Midbrain (tissue), 1 donor: ENCODE measurements at places on chromosomes 6 and 20.

DNA sequence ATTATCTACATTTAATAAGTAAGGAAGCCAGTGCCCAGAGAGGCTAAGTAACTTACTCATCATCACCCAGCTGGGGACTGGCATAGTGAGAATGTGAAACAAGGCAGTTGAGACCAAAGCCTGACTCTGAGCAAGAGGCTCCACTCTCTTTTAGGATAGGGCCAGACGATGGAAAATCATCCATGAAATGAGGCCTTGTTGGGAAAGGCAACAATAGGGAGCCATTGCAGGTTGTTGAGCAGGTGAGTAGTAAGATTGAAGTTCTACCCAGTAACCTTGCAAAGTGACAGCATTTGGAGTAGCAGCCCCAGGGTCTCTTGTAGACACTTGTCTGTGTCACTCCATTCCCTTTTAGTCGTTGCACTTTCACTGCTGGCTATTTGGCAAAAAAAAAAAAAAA lies 2.5 kb upstream of the CPNE5 start:
- DNase-seq, result no peak

- DNase-seq, result no peak
Observed at GRCh38 chr20:43949741-43950618, 35.3 kb downstream of the TOX2 start.

DNA sequence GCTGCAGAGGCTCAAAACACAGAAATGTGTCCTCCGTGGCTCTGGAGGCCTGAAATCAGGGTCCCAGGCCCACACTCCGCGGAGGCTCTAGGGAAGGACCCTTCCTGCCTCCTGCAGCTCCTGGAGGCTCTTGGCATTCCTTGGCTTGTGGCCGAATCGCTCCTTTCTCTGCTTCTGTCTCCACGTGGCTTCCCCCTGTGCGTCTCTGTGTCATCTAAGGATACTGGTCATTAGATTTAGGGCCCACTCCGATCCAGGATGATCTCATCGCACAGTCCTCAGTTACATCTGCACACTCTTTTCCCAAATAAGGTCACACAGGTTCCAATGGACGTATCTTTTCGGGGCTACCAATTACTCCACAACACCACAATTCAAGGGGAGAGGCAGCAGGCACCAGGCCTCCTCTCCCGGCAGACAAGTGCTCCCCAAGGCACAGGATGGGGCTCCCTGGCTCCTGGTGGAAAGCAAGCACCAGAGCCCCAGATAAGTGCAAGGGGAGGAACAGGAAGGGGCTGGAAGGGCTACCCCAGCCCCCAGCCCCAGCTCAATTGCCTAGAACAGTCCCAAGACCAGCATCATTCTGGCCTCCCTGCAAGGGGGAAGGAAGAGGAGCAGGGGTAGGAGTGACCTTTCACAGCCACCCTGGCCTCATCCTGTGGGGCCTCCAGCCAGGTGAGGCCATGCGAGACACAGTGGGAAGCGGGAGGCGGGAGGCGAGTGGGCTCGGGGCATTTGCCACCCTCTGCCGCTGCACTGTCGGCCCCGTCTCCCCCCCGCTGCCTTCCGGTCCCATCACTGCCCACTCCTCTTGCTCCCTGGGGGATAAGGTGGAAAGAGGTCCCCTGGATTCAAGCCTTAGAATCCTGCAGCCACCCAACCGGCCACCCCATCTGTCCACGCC lies 16.3 kb downstream of the NTSR1 start:
- DNase-seq, result no peak

DNA sequence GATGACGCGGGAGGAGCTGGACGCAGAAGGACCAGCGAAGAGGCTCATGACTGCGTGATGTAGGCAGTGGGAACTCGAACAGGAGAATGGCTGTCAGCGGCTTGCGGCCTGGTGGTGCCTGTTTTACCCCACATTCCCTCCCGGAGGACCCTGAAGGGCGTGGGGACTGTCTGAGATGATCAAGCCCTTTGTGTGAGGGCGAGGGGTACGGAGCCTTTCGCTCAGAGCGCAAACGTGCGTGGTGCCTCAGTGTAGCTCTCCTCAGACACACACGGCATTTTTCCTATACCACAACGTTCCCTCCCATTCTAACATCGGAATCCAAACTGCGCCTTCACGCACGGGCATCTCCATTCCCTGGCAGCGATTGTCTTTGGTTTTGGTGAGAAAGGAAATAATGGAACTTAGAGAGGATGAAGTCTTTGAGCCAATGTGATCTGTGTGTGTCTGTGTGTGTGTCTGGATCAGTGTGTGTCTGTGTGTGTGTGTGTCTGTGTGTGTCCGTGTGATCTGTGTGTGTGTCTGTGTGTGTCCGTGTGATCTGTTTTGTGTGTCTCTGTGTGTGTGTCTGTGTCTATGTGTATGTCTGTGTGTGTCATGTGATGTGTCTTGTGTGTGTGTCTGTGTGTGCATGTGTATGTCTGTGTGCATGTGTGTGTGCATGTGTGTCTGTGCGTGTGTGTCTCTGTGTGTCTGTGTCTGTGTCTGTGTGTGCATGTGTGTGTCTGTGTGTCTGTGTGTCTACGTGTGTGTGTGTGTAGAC lies 5.3 kb downstream of the PTK6 start:
- DNase-seq, result no peak

- no peak for DNase-seq
Observed at GRCh38 chr6:22062807-22063408, 233.9 kb downstream of the PRL start.

GRCh38 chr20:34531608-34532265 lies 15.5 kb downstream of the DYNLRB1 start:
- DNase-seq, result no peak

DNA sequence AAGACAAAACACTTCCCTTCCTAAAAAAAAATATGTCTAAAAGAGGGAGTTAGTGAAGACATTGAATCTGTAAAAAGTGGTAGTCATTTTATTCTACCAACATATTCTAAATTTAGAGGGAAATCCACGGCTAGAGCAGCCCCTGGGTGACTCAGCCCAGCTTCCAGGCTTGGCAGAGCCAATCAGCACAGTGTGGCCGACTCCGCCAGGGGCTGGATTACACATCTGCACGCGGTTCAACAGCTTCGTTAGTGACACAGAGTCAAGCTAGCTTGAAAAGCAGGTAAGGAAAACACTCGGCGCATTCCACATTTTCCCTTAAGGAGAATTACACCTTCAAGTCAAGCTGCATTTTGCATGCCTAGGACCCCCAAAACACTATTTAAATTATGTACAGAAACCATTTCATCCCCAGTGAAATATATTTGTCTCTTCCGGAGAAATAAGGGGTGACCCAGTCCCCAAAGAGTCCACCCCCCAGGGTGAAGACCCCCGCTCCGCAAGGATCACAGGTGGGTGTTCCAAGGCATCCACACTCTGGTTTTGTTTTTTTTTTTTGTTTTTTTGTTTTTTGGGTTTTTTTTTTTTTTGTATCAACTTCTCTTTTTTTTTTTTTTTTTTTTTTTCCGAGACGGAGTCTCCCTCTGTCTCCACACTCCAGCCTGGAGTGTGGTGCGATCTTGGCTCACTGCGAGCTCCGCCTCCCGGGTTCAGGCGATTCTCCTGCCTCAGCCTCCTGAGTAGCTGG lies 58.4 kb upstream of the ARID1B start:
- DNase-seq, result no peak

DNA sequence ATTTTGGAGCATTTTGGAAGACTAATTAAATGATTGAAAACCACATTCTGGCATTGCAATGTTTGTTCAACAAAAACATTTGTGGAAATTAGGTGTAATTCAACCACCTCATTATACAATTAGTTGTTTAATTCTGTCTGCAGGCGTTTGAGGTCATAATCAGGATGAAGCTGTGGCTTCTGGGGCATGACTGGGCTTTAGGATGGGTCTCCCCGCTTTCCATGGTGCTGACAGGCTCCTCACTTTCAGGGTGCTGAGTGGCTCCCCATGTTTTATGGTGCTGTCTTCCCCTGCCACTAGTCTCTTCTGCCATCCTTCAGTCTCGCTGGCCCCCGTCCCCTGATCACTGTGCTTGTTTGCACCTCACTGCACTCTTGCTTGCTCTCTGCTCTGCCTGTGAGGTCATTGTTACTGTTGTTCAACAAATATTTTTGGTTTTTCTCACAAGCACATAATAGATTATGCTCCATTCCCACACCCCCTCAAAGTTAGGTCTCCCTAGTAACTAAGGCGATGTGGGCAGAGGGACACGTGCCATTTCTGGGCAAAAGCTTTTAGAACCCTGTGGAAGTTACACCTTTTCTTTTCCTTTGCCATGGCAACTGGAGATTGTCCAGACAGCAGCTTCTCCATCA lies 25.4 kb upstream of the ZNF831 start:
- no peak for DNase-seq

DNA sequence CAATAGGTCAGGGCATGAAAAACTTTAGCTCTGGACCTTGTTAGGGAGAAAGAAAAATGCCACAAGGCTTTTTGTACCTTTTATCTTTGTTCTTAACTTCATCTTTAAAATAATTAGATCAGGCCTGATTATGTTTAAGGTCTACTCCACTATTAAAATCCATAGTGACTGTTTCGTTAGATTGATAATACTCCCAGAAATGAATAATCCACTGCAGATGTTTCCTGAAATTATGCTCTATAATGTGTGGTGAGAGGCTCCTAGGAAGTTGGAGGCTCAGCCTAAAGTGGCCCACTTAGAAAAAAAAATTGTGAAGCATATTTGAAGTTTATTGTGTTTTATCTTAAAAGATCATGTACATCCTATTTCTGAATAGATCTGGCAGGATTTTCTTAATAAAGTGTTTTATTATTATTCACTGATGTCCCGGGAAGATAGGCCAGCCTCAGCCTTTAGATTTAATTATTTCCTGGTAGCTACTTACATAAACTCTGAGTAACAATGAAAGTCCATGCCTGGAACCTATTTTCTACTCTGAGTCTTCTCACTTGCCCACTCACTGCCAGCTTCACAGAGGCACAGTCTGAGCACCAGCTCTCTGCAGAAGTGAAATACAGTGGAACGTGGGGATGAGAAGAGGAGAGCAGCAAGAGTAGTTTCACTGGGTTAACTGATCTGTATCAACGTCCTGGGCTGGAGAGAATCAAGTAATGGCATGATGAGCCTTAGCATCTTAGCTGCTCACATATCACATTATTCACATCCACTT lies 126.8 kb upstream of the TMEM170B start:
- DNase-seq, result no peak

DNA sequence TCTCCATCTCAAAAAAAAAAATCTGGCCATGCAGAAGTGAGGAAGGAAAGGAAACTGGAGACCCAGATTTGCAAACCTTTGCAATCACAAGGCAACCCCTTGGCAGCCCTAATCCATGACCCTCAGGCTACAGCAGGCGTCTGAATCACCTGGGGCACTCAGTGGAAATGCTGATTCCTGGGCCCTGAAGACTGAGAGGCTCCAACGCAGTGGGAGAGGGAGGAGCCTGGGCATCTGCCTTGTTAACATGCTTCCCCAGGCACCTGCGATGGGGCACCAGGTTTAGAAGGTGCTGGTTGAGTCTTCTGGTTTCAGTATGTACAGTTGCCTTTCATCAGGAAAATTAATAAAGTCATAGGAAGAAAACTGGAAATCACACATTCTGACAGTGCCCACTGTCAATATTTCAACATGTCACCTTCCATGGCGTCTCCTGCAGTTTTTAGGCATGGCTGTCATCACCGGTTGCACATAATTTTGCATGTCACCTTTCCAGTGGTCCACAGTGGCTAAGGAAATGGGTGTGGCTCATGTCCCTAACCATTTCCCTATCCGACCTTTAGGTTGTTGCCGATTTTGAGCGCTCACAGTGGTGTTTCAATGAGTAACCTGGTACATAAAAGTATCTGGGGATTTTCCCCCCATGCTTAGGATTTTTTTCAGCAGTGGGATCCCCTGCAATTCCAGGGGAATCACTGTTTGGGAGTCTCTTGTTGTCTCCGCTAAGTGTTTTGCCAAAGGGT lies 56.9 kb downstream of the PREX1 start:
- DNase-seq, result no peak

DNA sequence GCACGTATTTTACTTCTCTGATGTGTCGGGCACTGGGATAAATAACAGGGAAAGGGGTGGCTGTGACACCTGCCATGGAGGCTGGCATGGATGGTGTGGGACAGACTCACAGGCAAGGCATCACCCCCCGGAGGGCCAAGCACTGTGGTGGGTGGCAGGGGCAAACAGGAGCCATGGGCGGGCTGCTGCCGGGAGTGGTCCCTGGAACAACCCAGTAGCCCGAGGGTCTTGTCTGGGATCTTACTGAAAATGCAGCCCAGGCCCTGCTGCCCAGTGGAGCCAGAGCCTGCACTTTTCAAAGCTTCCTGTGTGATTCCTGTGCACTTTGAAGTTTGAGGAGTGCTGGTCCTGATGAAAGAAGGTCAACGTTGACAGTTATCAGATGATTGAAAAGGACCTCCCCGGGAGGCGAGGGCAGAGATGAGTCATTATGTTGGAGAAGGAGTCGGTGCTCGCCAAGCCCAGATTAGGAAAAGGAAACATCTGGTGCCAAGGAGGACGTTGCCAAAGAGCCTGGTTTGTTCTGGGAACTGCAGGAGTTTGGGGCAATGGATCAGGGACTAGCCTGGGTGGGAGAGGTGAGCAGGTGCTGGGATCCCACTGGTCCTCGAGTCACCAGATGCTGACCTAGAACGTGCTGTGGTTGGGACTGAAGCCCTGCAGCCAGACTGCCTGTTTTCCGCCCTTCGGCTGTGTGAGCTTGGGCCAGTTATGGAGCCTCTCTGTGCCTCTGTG lies 130.0 kb upstream of the GGTLC1 start:
- no peak for DNase-seq

DNA sequence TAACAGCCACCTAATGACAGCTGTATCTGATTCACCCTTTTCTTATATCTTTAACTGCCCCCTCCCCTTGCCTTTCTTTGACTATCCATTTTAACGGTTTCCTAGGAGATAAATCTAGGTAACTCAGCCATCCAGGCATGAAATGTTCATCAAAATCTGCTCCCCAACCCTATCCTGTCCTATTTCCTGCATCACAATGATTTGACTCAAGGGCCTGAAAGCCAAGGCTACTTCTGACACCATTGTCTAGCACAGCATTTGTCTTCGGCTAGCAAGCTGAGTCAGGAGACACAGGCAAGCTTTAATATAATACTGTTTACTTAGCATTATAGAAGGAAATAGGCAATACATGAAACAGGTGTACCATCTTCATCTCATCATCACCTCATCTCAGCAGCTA lies 31.6 kb upstream of the MANEA start:
- DNase-seq, result no peak

- no peak for DNase-seq
Observed at GRCh38 chr20:35049776-35050352, 42.7 kb downstream of the TRPC4AP start.

GRCh38 chr6:140854318-140854717 lies 1278.4 kb upstream of the GJE1 start:
- no peak for DNase-seq

GRCh38 chr6:36621371-36621855 lies 27.3 kb downstream of the SRSF3 start:
- DNase-seq, result no peak

DNA sequence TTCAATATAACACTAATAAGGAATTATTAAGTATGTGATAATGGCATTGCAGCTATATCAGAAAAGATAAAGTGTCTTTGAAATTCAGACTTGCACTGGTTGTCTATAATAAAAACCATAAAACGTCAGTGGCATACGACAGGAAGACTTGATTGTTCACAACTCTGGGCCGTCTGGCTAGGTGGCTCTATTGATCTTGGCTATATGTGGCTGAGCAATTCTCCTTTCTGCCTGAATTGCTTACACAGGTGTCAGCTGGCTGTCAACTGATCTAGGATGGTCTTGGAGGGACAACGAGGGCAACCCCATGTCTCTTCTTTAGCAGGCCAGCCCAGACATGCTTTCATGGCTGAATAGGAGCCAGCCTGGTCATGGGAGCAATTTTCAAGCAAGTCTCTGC lies 359.1 kb downstream of the QKI start:
- DNase-seq, result no peak

GRCh38 chr6:23040899-23041298 lies 471.5 kb downstream of the HDGFL1 start:
- no peak for DNase-seq

- peak; percentile 85 for DNase-seq
Observed at GRCh38 chr6:35583893-35584688, 71.4 kb upstream of the TULP1 start.
